ENCODE measurements at places on chromosomes 5 and 9.

- no peak for DNase-seq
These were observed 286.4 kb downstream of the DENND1A start for GRCh38 chr9:123643518-123643917.

- DNase-seq, result no peak
These were observed 62.6 kb upstream of the ZNF354B start for GRCh38 chr5:178797101-178797521.

- DNase-seq, result no peak
These were observed 18.2 kb downstream of the GFPT2 start for GRCh38 chr5:180334751-180335613.

DNA sequence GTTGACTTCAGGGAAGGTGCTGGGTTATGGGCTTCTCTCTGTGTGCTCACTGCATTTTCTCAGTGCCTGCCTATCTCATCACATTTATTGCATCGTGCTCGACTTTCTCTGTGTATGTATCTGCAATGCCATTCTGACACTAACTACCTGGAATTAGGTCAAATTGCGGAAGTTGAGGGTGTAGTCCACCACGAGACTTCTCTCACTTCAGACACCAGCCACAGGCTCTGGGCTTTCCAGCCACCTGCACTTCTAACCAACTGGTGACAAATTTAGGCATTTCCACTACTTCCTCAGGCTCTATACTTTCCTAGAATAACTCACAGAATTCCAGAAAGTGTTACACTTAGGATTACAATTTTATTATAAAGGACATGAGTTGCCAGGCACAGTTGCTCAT is 188.6 kb upstream of the ZNF608 start:
- peak; percentile 18 for DNase-seq

DNA sequence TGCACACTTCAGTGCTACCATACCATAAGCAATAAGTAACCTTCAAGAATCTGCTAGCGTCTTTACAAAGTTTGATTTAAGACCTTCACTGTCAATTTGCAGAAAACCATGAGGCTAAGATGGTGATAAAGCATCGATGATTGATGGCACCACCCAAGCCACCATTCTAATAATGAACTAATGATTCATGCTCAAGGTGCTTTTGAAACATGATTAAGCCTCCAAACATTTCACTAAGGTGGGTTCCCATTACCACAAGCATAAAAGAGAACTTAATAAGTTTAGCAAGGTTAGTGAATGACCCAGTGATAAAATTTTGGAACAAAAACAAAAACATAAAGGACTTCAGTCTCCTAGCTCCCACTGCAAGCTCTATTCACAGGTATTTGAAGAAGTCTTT is 214.7 kb downstream of the FBXL17 start:
- no peak for DNase-seq

DNA sequence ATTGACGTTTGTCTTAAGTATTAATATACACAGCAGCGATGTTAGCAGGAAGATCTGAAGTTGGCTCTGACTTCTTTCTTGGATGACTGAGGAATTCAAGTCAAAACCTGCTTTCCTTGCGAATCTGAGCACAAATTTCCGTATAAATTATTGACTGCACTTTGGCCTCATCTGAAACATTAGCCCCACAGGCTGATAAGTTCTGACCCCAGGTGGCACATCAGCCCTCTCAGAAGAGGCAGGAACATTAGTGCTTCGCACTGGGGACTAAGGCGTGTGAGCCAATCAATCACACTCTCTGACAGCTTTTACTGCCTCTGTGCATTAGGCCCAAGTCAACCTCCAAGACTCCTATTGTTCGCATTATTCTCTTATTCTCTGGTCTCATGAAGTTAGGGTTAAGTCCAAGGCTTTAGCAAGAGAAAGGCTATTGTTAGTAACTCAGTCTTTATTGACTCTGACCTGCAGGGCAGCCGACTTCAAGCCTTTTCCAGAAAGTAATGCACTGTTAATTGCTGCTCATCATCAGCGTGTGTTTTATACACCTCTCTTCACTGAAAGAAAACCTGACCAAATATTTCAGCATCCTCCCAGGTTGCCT is 84.2 kb downstream of the ZNF608 start:
- no peak for DNase-seq

- no peak for DNase-seq
These were observed 135.9 kb upstream of the RAD23B start for GRCh38 chr9:107147134-107147533.

DNA sequence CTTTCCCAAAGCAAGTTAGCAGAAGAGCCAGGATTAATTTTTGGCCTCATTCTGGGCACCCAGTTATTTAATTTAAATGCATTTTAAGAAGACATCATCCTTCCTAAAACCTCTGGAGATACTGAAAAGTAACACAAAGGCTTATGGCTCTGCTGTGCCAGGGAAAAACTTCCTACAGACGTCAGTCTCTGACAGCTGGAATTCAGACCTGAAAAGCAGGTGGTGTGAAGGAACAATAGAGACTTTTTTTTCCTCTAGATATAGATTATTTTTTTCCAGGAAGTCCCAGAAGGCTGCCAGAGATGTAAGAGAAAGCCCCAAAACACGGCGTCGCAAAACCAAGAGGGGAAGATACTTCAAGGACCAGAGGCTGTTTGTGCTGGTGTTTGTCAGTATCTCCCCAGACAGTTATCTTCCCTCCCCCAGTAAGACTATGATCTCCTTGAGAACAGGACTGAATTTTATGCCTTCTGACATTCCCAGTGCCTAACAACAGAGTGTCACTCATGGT is 88.7 kb upstream of the RASEF start:
- DNase-seq, result no peak

DNA sequence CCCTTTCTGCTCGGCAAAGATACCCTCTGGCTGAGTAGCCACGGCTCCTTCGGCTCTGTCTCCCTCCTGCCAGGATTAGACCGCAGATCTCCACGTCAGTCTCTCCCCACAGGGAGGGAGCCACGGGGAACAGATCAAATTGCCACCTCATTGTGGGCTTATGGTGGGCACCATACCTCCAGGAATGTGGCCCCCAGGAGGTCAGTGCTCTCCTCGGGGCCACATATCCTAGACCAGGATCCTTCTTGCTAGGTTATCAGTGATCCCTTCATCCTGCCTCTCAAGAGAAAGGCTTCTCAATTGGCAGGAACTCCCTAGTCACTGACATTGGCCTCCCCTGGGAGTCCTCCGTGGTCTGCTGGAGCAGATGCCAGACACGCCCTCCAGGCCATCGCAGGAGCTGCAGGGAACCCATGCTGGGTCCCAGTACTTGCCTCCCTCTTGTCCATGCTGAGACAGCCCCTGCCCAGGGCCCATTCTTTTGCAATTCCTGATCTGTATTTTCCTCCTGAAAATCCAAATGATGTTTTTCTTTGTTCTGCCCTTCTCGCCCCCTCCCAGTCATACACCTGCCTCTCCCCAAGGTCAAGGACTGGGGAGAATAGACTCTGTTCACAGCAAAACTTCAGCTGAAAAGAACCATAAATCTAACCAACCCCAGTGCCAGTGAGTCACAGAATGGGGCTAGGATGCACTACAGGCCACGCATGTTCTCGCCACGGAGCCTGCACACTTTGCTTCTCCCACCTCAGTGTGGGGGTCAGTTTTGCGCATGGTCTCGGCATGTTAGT is 31.6 kb upstream of the ENHO start:
- no peak for DNase-seq

DNA sequence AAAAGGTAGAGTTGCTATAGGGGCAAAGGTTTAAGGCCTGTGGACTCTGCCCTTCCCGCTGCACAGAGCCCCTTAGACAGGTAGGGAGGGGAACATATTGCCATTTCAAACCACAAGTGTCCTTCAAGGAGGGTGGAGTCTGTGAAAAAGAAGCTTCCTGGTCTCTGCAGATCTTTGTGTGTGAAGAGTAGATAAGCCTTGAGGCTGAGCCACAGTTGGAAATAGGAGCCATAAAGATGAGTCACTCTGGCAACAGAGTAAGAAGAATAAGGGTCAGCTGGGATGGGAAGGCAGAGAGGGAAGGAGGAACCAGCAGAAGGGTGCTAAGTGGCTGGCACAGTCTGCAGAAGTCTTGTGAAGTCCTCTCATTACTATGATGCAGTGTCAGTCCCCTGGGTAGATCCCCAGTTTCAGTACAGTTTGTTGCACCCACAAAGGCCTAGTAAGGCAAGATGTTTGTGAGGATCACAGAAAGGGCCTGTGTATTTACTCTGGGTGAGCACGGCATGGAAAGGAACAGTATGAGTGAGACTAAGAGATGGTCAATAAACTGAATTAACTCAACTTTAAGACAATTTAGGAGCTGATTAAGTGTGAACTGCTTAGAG is 18.1 kb downstream of the GRXCR2 start:
- DNase-seq, result no peak

GRCh38 chr5:125338440-125339174 is 592.2 kb upstream of the ZNF608 start:
- DNase-seq, result no peak

- DNase-seq, result no peak
These were observed 37.7 kb upstream of the VCAN start for GRCh38 chr5:83433891-83434290.

DNA sequence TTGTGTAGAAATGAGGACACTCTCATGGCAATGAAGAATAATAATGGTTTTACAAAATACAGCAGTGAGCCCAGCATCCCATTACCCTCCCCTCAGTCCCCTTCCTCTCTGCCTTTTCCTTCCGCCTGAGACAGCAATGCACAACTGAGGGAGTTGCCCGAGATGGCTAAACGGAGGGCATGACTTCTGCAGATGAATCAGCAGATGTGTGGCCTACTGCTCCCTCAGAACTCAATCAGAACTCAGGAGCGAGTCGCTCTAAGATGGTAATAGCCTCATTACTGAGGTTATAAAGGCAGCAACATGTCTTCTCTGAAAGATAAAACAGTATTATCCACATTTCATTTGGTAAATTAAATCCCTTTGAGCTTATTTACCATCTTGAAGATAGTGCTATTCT is 326.6 kb downstream of the ENC1 start:
- DNase-seq, result no peak

DNA sequence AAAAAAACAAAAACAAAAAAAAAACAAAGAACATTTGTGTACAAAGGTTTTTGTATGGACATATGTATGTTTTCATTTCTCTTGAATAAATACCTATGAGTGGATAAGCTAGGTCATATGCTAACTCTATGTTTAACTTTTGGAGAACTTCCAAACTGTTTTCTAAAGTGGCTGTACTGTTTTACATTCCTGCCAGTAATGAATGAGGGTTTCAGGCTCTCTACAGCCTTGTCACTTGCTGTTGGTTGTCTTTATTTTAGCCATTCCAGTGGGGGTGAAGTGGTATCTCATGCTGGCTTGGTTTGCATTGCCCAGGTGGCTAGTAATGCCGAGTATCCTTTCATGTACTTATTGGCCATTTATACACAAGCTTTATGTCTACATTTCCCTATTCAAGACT is 9.1 kb upstream of the TRIO start:
- no peak for DNase-seq

- DNase-seq, result no peak
These were observed 3.5 kb downstream of the RXFP3 start for GRCh38 chr5:33939556-33940262.
